ENCODE measurements at places on chromosomes 7 and 10. TPM values are rescaled to one million over a fixed set of nuclear protein-coding genes. Genes with fewer than 3 reads are reported as not detected.

DNA sequence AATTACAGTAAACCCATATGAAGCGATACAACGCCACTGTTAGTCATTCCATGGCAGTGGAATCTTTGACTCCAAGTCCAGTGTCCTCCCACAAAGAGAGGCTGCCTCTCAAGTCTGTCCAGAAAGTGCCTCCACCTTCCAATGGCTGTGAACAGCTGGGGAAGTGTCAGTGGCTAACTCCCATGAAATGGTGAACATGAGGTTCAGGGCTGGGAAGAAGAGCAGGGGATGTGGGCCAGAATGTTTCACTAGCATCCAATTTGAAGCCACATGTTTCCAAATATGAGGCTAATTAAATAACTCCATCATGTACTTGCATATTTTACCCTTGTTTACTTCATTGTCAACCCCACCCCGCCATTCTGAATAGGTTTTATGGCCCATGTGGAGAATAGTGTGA, 53.1 kb upstream of the CHST15 start:
- no peak overlapping the region for H3K27ac ChIP-seq

DNA sequence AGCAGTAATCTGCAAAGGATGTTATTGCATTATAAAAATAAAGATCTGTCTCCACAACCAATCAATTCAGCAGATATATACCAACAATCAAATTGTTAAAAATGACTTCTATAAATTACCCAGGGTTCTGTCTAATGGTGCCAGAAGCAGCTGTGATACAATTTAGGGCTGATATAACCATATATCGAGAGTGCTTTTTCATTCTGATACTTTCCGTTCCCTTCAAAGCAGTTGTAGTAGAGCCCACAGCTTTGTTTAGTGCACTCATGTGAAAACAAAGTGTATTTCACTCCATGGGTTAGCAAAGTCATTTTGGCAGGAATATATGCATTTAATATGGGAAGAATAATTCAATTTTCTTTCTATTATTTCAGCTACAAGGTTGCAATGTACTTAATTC, 83.1 kb upstream of the CHCHD3 start:
- H3K27ac ChIP-seq, result no peak overlapping the region
- no peak overlapping the region for H3K4me3 ChIP-seq
- no peaks in the 10 kb centered on the region for H3K36me3 ChIP-seq
- no peaks in the 10 kb centered on the region for H3K27me3 ChIP-seq
- no peak for DNase-seq
- H3K4me1 ChIP-seq, result no peaks in the 10 kb centered on the region

- no peaks in the 10 kb centered on the region for H3K4me1 ChIP-seq
- no peak overlapping the region for H3K4me3 ChIP-seq
- H3K27me3 ChIP-seq, result no peaks in the 10 kb centered on the region
- no peak overlapping the region for H3K27ac ChIP-seq
Measured at GRCh38 chr10:72550239-72550638, 75.6 kb downstream of the MICU1 start.

GRCh38 chr10:34826857-34827766, 12.0 kb upstream of the PARD3 start:
- no peak overlapping the region for H3K27ac ChIP-seq
- H3K27me3 ChIP-seq, result no peaks in the 10 kb centered on the region
- no peaks in the 10 kb centered on the region for H3K36me3 ChIP-seq
- H3K4me3 ChIP-seq, result no peak overlapping the region

DNA sequence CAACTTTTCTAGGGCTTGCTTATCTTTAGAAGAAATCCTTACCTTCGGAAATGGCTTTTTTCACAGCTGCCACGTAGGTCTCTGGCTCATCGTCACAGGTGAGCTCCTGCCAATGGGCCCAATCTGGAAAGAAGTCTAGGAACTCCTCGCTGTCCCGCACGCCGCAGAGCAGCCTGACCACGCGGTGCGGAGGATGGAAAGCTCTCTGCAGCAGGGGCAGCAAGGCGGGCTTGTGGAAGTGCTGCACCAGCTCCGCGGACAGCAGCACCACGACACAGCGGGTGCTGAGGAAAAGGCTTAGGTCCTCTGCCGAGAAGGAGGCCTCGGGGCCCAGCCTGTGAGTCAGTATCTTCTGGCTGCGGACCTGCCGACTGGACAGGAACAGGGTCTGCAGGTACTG, 10.8 kb downstream of the PIK3AP1 start:
- no peaks in the 10 kb centered on the region for H3K27me3 ChIP-seq
- no peak for DNase-seq
- no peaks in the 10 kb centered on the region for H3K36me3 ChIP-seq
- H3K4me1 ChIP-seq, result no peaks in the 10 kb centered on the region
- no peak overlapping the region for H3K27ac ChIP-seq
- no peak overlapping the region for H3K4me3 ChIP-seq

- H3K36me3 ChIP-seq, result no peaks in the 10 kb centered on the region
- no peak overlapping the region for H3K27ac ChIP-seq
- no peak for DNase-seq
Measured at GRCh38 chr7:81715984-81716588, 53.8 kb downstream of the HGF start.

SLC13A1 gene
- not detected for total RNA-seq

ARHGAP22 gene
- total RNA-seq, result 0.83 TPM

MYL10 gene
- not detected for total RNA-seq

ENO4 gene
- not detected for total RNA-seq

SAMD8 gene
- 20.6 TPM for total RNA-seq

Measured in CD4-positive, alpha-beta memory T cell (primary cell).